ENCODE measurements at places on chromosomes 4 and X.

DNA sequence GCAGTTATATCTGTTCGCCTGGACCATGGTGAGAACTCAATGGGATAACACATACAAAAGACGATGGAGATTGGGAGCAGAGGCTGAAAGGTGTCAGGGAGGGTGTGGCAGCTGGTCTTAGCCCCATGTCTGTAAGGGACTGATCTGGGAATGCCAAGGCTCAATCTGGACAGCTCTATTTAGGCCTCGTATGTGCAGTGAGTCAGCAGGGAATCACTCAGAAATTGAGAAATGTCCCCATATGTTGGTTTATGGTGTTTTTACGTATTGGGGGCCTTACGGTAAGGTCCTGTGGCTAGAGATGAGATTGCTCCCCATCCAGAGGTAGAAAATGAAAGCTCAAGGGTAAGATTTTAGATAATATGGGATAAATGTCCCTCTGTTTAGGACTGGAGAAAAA is 71.4 kb upstream of the TTC29 start:
- DNase-seq, result no peak

DNA sequence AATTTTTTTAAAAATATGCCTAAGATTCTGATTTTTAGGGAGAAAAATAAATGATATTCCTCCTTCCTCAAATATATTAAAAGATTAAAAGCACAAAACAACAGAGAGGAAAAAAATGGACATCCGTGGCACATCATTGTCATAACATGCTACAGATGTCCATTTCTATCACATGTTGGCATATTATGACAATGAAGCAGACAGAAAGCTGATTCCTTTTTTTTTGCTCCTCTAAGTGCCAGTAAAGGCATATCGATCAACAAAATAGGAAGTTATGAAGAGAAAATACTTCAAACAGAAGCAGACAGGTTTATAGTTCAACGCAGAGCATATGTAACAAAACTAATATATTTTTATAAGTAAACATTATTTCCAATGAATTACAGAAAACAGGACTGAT is 11.2 kb downstream of the KLHL8 start:
- DNase-seq, result no peak

DNA sequence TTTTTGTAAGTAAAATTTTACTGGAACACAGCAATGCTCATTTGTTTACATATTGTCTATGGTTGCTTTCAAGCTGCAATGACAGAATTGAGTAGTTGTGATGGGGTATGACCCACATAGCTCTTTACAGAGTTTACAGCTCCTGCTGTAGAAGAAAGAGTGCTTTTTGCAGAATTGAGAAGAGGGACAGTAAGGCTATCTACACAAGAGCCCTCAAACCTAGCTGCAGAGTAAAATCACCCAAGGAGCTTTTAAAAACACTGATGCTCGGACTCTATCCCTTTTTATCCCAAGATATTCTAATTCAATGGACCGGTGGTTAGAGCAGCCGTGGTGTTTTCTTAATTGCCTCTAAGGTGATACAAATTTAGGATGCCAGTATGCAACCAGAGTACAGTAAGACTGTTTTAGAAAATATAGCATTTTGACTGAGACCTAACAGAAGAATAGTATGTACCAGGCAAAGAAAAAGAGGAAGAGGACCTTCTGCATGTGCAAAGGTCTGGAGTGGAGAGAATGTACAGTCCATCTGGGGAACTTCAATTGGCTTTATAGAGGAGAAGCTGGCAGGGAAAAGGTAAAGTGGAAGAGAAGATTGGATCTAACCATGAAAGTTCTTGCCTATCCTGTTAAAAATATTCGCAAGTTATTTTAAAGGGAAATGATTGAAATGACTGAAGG is 663.6 kb upstream of the CPEB2 start:
- no peak for DNase-seq

DNA sequence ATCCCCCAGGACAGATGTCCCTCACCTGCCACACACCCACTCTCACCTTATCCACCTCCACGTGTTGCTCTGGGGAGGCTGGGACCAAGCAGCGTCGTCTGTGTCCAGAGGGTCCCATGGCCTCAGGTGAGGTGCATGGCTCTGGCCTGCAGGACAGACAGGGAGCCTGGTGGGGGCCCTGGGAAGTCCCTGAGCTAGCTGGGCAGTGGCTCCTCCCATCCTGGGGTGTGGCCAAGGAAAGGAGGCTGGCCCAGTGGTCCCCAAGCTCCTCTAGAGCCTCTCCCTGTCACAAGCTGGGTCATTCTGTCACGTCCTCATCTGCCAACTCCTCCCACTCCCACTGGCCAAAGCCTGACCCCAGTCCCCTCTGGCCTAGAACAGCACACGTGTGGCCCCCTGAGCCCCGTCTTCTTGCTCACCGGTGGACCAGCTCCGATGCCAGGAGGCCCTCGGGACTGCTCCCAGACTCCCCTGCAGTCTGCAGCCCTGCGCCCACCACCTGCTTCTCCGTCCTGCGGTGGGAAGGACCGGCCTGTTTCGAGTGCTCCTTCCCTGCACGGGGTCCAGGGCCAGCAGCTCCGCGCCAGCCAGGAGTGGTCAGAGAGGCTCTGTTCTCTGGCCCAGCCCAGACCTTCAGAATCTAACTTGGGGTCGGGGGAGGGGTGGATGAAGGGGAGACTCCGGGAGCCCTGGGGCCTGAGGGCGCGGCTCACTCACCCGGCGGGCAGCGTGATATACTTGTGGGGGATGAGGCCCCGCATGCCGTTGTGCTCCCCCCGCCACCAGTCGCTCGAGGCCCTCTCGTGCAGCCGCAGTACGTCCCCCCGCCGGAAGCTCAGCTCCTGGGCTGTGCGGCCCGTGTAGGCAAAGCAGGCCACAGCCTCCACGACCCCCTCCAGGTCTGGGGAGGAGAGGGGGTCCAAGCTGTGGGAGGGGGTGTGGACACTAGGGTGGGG is 4.8 kb downstream of the AVPR2 start:
- no peak for DNase-seq

DNA sequence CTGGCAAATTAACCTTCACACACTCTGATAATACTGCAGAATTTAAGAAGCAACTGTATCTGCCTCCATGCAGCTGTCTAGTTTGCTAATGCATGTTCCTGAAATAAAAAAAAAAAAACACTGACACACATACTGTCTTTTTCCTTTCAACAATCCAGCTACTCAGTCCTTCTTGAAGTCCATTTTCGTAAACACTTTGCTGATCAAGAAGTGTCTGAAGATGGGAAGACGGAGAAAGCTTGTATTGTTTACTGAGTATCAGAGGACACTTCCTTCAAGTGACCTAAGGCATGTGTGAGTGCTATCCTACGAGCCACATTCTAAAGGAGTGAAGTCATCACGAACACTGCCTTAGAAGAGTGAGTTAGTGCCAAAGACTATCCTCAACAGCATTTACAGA is 82.6 kb downstream of the LUZP4 start:
- DNase-seq, result no peak

DNA sequence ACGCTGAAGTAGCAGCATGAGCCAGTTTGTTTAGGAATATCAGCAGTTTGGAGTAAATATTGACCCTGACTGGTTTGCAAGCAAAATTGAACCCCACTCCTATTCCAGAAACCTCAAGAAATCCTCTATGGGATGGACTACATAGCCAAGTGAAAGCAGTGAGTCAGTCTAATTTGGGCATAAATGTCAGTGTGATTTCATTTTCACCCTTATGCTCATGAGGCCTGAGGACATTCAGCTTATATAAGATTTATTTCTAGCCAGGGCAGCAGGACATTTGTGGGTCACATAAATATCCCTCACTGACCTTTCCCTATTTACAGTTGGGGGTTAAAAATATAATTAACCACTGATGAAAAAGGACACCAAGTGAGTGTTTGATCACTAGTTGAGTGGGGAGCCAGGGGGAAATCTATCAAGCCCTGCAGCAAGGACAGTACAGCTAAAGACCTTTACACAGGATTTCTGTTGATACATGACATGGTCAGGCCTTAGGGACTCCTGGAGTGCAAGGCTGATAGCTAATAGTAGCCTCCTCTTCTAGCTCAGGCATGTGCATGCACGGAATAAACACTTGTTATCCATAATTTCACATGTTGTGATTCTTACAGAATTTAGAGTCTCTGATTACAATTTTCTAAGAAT is 996.9 kb upstream of the GRIA3 start:
- DNase-seq, result no peak

Measured in stimulated activated CD8-positive, alpha-beta memory T cell treated with anti-CD3 and anti-CD28 coated beads, Interleukin-4, amount 100 ng/mL, for 1 hour (primary cell).